Globus pallidus (tissue), 1 donor: ENCODE measurements at places on chromosomes 2 and 18.

- DNase-seq, result no peak
These were observed 211.9 kb downstream of the STK39 start for GRCh38 chr2:168035458-168035857.

DNA sequence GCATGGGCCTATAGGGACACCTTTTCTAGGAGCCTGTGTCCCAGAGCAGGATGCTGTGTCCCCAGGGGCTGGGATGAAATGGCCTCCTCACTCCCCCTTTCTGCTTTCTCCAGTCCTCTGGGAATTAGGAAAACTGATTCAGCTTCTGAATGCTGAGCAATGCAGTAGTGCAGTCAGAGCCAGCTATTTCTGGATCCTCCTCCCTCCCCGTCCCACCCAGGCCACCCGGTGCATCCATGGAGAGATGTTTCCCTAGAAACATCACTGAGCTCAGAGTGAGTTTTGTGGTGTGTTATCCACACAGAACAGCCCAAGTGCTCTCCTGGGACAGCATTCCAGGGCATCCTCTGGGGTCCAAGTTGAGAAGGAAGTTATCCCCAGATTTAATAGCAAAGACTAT lies 125.5 kb downstream of the LOXHD1 start:
- no peak for DNase-seq

DNA sequence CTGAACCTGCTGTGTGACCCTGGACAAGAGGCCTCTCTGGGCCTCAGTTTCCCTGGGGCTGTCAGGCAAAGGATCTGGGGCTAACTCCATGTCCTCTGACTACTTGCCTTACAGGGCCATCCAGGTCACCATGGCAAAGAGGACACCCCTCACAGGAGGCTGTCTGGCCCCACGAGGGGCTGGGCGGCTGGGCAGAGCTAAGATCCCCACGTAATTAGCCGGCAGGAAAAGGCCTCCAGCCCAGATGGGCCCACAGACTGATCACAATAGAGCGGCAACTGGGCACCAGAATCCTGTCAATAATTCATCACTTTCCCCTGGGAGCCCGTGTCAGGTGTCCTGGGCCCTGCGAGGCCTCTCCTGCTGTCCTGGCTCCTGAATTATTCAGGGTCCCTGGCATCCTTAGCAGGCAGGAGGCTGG lies 44.8 kb upstream of the OTOF start:
- DNase-seq, result no peak

DNA sequence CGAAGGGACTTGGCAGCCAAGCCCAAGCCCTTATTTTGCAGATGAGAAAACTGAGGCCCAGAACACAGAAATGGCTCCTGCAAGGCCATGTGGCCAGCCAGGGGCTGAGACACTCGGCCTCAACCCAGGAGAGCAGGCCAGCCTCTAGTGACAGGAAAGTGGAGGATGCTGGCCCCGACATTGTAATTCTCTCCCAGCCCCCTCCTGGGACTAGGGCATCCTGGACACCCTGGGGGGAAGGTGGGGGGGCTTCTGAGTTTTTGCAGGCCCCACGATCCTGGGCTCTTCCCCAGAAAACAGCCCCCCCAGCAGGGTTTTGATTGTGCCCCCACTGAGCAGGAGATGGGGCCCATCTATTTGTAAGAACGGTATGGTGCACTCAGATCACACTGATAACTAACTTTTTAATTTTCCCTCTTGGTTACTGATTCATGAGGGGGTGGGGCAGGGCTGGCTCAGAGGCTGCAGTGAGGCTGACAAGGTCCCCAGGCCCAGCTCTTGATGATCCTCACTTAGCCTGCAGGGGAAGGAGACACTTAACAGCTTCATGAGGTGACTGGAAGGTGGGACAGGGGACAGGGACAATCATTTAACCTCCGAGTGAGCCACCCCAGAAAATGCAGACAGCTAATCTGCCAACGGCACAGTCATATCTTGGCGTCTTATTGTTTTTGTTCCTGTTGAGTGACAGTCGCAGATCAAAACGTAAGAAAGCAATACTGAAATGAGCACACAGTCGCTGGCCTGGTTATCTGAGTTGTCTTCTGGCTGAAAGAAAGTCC lies 18.9 kb downstream of the SMAD7 start:
- DNase-seq, result no peak

DNA sequence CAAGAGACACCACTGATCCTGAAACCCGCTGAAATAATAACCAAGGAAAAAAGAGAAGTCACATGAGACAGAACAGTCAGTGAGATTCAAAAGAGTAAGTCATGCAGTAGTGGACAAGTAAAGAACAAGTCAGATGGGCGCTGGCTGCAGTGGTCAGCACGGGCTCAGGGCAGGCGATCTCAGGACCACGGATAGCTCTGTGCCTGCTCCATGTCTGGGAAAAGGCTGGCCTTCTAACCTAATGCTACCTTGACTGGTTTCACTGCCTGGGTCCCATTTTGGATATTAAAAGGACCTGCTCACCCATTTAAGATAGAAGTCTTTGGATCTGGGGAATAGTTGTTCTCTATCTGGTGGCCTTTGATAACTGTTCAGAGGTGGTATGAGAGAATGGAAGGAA lies 61.7 kb upstream of the LCLAT1 start:
- DNase-seq, result no peak

DNA sequence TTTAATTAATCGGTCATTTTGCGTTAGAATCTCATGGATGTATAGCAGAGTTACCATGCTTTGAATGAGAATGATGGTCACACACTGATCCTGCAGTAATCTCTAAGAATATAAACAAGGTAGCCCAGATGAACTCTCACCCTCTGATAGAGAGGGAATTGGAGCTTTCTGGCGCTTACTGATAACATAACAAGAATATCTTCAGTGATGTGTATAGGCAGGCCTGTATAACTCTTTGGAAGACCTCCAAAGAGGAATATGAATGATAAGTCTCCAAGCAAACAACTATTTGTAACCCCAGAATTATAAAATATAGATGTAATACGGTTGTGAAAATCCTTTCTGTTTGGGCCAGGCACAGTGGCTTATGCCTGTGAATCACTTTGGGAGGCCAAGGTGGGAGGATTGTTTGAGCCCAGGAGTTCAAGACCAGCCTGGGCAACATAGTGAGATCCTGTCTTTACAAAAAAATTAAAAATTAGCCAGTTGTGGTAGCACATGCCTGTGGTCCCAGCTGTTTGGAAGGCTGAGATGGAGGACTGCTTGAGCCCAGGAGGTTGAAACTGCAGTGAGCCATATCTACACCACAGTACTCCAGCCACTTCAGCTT lies 52.5 kb upstream of the LTBP1 start:
- no peak for DNase-seq
